NCI-H1092 (cell line): ENCODE measurements at places on chromosomes 7 and 10.

DNA sequence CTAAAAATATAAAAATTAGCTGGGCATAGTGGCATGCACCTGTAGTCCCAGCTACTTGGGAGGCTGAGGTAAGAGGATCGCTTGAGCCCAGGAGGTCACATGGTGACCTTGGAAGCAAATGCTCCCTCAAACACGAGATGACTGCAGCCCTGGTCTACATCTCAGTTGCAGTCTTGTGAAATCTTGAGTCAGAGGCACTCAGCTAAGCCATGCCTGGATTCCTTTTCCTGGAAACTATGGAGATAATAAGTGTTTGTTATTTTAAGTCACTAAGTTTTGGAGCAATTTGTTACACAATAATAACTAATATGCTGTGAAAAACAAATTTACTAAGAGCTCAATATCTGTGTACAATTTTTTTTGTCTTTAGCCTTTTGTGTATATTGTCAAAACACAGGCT is 284.3 kb upstream of the KAT6B start:
- DNase-seq, result no peak

DNA sequence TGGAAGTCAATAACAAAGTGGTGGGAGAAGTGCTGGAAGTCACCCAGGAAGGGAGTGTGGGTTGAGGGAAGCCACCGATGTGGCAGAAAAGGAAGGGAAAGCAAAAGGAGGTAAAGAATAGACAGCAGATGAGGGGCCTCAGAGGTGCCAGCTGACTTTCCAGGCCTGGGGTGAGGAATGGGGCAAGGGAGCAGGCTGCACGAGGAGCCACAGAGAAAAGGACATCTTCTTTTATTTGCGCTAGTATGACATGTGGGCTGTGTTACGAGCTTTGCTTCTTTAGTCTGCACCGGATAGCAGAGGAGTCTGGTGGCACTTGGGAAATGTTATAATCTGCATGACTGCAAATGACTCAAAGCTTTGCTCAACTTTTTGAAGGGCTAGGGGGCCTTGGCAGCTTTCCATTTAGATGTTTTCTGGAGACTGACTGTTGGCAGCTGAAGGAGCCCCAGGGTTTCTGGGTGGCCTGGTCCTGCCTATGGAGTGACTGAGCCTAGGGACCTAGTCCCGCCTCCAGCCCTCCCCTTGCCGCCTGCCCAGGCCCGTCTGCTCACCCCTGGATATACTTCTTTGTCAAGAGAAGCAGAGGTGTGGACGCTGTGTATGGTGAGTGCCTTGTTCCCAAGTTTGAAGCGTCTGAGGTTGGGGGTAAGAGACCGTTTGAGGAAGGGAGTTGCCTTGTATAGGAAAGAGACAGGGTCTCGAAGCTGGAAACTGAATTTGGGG is 5.1 kb downstream of the PRXL2A start:
- no peak for DNase-seq

DNA sequence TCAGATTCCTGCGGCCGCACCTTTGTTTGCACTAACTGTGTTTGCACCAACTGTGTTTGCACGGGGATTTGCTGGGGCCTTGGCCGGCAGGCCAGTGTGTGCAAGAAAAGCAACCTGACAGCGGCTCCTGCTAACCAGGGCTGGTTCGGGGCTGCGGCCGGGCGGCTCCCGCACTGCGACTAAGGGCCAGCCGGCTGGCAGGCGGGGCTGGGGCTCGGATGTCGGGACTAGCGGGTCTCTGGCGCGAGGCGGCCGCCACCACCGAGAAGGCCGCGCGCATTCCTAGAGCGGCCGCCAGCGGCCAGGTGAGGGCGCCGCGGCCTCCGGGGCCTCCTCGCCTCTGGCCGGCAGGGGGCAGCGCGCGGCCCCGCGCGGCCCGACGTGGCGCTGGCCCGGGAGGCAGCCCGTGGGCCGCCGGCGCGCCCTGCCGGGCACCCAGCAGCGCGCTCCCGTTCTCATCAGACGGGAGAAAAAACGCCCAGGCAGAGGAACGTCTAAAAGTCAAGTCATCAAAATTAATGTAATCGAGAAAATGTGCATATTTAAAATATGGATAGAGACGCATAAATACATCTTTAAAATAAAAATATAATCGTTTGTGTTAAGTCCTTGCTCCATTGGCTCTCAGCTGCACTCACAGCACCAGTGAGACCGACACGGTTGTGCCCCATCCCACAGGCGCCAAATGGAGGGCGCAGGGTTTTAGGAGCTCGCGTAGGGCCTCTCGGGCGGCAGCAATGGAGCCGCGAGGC is 38.5 kb downstream of the ZNF777 start:
- DNase-seq, result peak; percentile 66

GRCh38 chr10:17585016-17585415 is 32.2 kb downstream of the HACD1 start:
- no peak for DNase-seq

GRCh38 chr10:63383141-63383540 is 82.6 kb downstream of the JMJD1C start:
- no peak for DNase-seq

DNA sequence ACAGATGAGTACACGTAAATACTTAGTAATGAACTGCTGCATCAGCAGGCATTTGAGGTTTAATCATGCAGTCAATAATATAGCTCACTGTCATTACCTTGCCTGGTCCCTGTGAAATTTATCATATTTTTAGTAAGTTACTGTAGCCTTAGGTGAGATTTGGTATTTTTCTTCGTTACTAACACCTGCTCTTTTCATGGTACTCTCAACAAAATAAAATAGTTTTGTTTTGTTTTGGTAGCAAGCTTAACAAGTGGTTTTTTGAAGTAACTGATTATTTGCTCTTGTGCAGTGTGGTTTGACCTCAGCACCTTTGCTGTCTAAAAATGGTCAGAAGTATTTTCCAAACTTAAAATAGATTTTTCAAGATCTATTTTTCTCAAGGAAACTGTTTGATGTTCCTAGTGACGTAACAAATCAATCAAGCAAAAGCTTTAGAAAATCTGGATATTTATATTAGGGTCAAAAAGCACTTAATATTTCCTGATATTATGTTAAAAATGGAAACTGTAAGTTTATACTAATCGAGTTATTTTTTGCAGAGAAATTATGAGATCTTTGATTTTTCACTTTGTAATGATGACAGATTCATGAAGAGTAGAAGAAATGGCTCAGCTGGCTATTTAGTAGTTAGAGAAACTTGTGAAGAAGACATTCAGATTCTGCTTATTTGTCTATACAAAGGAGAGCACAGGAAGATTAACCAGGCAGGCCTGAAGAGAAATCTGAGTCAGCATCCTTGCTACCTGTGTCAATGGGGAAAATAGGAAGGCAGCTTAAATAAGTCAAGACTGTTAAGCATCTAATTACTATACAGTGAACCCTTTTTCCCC is 21.0 kb upstream of the RPA3 start:
- DNase-seq, result no peak

- no peak for DNase-seq
Measured at GRCh38 chr10:22321156-22321923, 441 bp downstream of the BMI1 start.

GRCh38 chr10:108757946-108758345 is 1165.4 kb downstream of the XPNPEP1 start:
- no peak for DNase-seq

GRCh38 chr7:87709258-87709657 is 81.1 kb downstream of the RUNDC3B start:
- DNase-seq, result no peak

- no peak for DNase-seq
Measured at GRCh38 chr7:26782501-26782900, 81.9 kb downstream of the SKAP2 start.

GRCh38 chr10:36888925-36889573 is 236.3 kb upstream of the ANKRD30A start:
- peak; percentile 44 for DNase-seq

GRCh38 chr7:20708896-20709295 is 77.8 kb downstream of the SP8 start:
- DNase-seq, result no peak

- no peak for DNase-seq
Measured at GRCh38 chr10:24446739-24447138, 237.8 kb downstream of the KIAA1217 start.
